ENCODE measurements at places on chromosomes 6 and 20. TPM values are rescaled to one million over a fixed set of nuclear protein-coding genes. Genes with fewer than 3 reads are reported as not detected.
A peak's percentile ranks its signal among the peaks of the same experiment; 100 is the strongest.

HLA-DRA gene
- not detected for total RNA-seq

SRMS gene
- total RNA-seq: not detected

FBXO9 gene
- 27.4 TPM for total RNA-seq

FNDC1 gene
- total RNA-seq: not detected

RPS10 gene
- 2,129 TPM for total RNA-seq

PPP1R16B gene
- total RNA-seq: 36.5 TPM

DNA sequence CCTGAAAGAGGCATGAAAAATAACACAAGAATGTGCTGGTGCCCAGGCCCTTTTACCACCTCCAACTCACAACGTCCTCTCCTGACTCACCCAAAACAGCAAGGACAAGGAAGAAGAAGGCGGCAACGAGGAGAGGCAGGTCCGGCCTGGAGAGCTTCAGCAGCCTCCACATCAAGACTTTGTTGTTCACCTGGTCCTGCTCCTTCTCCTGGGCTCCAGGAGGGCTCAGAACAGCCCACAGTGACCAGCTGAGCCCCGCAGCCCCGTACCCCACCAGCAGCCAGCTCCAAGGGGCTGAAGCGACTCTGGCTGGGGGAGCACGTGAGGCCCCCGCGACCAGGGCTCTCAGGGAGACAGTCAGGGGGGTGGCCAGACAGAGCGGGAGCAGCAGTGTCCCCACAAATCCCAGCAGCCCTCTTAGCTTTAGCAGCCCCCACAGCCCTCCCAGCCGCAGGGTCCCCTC, 857 bp downstream of the TAP2 start:
- peak overlapping the region; percentile 72 for H3K4me3 ChIP-seq
- H3K4me1 ChIP-seq: no peaks in the 10 kb centered on the region
- H3K27me3 ChIP-seq: peaks cover 13% of the 10 kb centered on the region
- H3K27ac ChIP-seq: peak overlapping the region; percentile 62

- DNase-seq: no peak
- no peak overlapping the region for H3K4me3 ChIP-seq
- no peaks in the 10 kb centered on the region for H3K4me1 ChIP-seq
- no peaks in the 10 kb centered on the region for H3K27me3 ChIP-seq
- no peak overlapping the region for H3K27ac ChIP-seq
- H3K36me3 ChIP-seq: 0 out of 2 replicates have a peak, but pooled peaks cover 5% of the 10 kb centered on the region
These were observed 31.4 kb downstream of the RGS17 start for GRCh38 chr6:153099636-153100035.

GRCh38 chr6:44430326-44430725, 42.8 kb downstream of the CDC5L start:
- H3K4me3 ChIP-seq: no peak overlapping the region
- no peaks in the 10 kb centered on the region for H3K27me3 ChIP-seq
- peaks cover 19% of the 10 kb centered on the region for H3K4me1 ChIP-seq
- H3K27ac ChIP-seq: peak overlapping the region; percentile 7
- H3K36me3 ChIP-seq: peaks cover 65% of the 10 kb centered on the region

DNA sequence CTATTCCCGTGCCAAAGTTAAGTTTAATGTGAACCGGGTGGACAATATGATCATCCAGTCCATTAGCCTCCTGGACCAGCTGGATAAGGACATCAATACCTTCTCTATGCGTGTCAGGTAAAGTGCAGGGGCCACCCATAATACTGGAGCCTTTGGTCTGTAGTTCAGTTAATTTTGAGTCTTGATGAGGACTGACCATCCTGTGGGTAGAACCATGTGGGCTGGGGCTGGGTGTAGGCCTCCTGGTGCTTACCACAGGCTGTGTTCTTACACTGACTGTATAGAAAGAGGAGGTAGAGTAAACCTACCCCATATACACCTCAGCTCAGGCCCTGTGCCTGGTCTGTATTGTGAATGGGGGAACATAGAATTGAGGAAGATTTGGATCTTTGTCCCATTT, 2.4 kb downstream of the NOP56 start:
- H3K36me3 ChIP-seq: peaks cover 58% of the 10 kb centered on the region
- H3K27me3 ChIP-seq: no peaks in the 10 kb centered on the region
- no peak for DNase-seq

- no peaks in the 10 kb centered on the region for H3K4me1 ChIP-seq
- no peaks in the 10 kb centered on the region for H3K36me3 ChIP-seq
- no peak for DNase-seq
- H3K27me3 ChIP-seq: no peaks in the 10 kb centered on the region
- H3K4me3 ChIP-seq: no peak overlapping the region
- no peak overlapping the region for H3K27ac ChIP-seq
These were observed 1.8 kb downstream of the HSPA12B start for GRCh38 chr20:3734111-3734843.

DNA sequence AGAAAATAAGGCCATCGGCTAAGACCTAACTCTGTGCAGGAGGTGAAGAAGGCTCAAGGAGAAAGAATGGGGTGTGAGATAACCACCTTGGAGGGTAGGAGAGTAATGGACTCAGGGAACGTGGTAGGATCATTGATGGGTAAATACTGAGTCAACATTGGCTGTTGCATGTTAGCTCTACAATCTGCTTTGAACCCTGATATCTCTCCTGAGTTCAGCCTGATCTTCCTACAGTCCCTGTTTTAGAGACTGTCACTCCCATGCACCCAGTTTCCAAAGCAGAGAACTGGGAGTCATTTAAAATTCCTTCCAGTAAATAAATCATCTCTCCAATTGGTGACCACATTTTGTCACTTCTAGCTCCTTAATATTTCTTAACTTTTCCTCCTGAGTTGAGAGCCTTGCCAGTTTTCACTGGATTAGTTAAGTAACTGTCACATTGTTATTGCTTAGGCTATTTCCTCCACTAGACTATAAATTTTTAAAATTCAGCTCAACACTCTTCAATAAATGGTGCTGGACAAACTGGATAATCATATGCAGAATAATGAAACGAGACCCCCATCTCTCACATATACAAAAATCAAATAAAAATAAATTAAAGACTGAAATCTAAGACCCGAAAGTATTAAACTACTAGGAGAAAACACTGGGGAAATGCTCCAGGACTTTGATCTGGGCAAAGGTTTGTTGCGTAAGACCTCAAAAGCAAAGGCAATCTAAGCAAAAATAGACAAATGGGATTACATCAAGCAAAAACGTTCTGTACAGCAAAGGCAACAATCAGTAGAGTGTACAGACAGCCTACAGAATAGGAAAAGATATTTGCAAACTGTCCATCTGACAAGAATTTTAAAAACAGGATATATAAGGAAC, 138.9 kb upstream of the TMEM170B start:
- no peak overlapping the region for H3K4me3 ChIP-seq
- no peak for DNase-seq
- no peaks in the 10 kb centered on the region for H3K4me1 ChIP-seq
- no peak overlapping the region for H3K27ac ChIP-seq

- H3K4me1 ChIP-seq: no peaks in the 10 kb centered on the region
- H3K4me3 ChIP-seq: no peak overlapping the region
- no peaks in the 10 kb centered on the region for H3K27me3 ChIP-seq
These were observed 2.7 kb upstream of the DTD1 start for GRCh38 chr20:18585134-18585533.

DNA sequence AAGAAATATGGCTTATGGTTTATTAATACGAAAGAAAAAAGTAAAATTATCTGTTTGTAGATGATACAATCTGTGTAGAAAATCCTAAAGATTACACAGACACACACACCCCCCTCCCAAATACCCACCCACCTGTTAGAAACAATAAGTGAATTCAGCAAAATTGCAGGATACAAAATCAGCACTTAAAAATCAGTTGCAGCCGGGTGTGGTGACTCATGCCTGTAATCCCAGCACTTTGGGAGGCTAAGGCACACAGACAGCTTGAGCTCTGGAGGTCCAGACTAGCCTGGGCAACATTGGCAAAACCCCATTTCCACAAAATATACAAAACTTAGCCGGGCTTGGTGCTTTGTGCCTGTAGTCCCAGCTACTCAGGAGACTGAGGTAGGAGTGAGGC, 42.3 kb downstream of the NINL start:
- peaks cover 4% of the 10 kb centered on the region for H3K36me3 ChIP-seq
- H3K4me3 ChIP-seq: no peak overlapping the region
- H3K27me3 ChIP-seq: no peaks in the 10 kb centered on the region
- DNase-seq: peak; percentile 73

GRCh38 chr20:5949943-5950270, 426 bp downstream of the TRMT6 start:
- H3K27ac ChIP-seq: peak overlapping the region; percentile 74
- peaks cover 2% of the 10 kb centered on the region for H3K4me1 ChIP-seq
- H3K4me3 ChIP-seq: peak overlapping the region; percentile 80
- DNase-seq: no peak

GRCh38 chr20:40192081-40192480, 497.0 kb downstream of the MAFB start:
- DNase-seq: no peak
- no peaks in the 10 kb centered on the region for H3K4me1 ChIP-seq
- no peaks in the 10 kb centered on the region for H3K36me3 ChIP-seq
- H3K27me3 ChIP-seq: peaks cover 8% of the 10 kb centered on the region
- H3K4me3 ChIP-seq: no peak overlapping the region

- no peak for DNase-seq
These were observed 109.9 kb downstream of the UTRN start for GRCh38 chr6:144395014-144395413.

DNA sequence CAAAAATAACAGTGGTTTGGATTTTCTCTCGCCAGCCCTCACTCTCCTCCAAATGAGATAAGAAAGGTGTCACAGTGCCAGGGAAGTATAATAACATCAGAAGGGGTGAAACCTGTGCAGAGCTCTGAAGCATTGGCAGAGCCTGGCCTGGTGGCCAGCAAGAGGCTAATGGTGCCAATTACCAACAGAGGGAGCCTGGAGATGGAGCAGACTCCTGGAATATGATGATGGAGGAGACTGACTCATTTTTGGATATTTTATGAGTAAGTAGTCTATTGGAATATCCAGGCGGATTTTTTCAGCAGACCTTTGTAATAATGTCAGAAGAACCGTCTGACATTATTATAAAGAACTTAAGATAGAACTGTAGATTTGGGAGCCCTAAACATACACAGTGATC, 442.6 kb upstream of the MARCKS start:
- peaks cover 6% of the 10 kb centered on the region for H3K4me1 ChIP-seq
- H3K27ac ChIP-seq: no peak overlapping the region
- DNase-seq: peak; percentile 42
- H3K4me3 ChIP-seq: no peak overlapping the region
- no peaks in the 10 kb centered on the region for H3K27me3 ChIP-seq

GRCh38 chr6:118292558-118292957, 255.5 kb upstream of the PLN start:
- no peak for DNase-seq
- no peaks in the 10 kb centered on the region for H3K4me1 ChIP-seq
- H3K4me3 ChIP-seq: no peak overlapping the region

GRCh38 chr20:41274152-41274551, 43.4 kb downstream of the ZHX3 start:
- H3K4me1 ChIP-seq: no peaks in the 10 kb centered on the region
- DNase-seq: no peak
- no peak overlapping the region for H3K4me3 ChIP-seq
- H3K36me3 ChIP-seq: no peaks in the 10 kb centered on the region
- no peaks in the 10 kb centered on the region for H3K27me3 ChIP-seq

DNA sequence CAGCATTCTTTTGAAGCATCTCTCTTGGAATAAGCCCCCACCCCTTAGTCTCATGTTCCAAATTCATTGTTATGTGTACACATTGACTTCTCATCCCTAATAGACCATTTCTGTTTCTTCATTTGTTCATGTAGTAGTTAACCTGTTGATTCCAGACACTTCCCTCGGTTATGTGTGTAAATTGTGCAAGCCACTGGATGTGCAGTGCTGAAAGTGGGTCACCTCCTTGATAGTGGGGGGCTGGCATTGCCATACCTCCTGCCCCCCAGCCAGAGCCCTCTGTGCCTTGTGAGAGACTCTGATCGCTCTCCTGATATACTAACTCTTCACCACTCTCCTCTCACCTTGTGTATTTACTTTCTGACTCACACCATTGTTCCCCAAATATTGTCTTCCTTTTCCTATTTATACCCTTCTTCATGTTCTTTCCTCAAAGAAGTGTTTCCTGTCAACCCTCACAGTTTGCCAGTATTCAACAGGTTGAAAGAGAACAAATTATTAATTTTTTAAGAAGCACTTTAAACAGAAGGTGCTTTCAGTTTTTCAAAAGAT, 59.0 kb downstream of the HIVEP1 start:
- no peak overlapping the region for H3K27ac ChIP-seq
- H3K36me3 ChIP-seq: no peaks in the 10 kb centered on the region
- no peaks in the 10 kb centered on the region for H3K27me3 ChIP-seq
- DNase-seq: no peak

DNA sequence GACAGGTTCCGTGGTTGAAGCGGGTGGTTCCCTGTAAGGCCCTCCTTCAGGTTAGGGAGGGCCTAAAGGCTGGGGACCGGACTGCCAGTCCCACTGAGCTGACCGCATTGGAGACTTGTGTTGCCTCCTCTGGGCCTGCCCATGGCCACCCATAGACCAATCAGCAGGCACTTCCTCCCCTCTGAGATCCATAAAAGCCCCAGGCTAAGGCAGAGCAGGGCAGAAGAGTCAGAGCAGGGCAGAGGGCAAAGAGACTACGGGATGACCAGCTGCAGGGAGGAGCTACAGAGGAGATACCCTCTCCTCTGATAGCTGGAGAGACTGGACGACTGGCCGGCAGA, 537.4 kb downstream of the TENT5A start:
- no peak overlapping the region for H3K27ac ChIP-seq
- no peak for DNase-seq

GRCh38 chr6:151022492-151022891, 157.0 kb downstream of the MTHFD1L start:
- H3K4me1 ChIP-seq: peaks cover 7% of the 10 kb centered on the region
- H3K27me3 ChIP-seq: no peaks in the 10 kb centered on the region
- H3K4me3 ChIP-seq: no peak overlapping the region
- DNase-seq: no peak
- H3K36me3 ChIP-seq: peaks cover 17% of the 10 kb centered on the region

GRCh38 chr6:9862603-9863167, 552.2 kb downstream of the TFAP2A start:
- no peaks in the 10 kb centered on the region for H3K36me3 ChIP-seq
- H3K4me1 ChIP-seq: no peaks in the 10 kb centered on the region
- DNase-seq: no peak
- no peaks in the 10 kb centered on the region for H3K27me3 ChIP-seq
- no peak overlapping the region for H3K4me3 ChIP-seq
- H3K27ac ChIP-seq: no peak overlapping the region

GRCh38 chr20:51303731-51304670, 238.5 kb downstream of the NFATC2 start:
- H3K27ac ChIP-seq: no peak overlapping the region
- no peak overlapping the region for H3K4me3 ChIP-seq
- no peaks in the 10 kb centered on the region for H3K36me3 ChIP-seq
- peaks cover 18% of the 10 kb centered on the region for H3K4me1 ChIP-seq

Measured in SJCRH30 (cell line).